ENCODE measurements at places on chromosomes 2 and 18. TPM values are rescaled to one million over a fixed set of nuclear protein-coding genes. Genes with fewer than 3 reads are reported as not detected.

LIPG gene
- total RNA-seq: 30.9 TPM

SRD5A2 gene
- total RNA-seq: not detected

SLC14A1 gene
- not detected for total RNA-seq

SCYGR7 gene
- total RNA-seq: not detected

INPP5D gene
- total RNA-seq: 0.74 TPM

IL1A gene
- 0.55 TPM for total RNA-seq

IL36RN gene
- 1.0 TPM for total RNA-seq

FBXO15 gene
- 2.2 TPM for total RNA-seq

- DNase-seq: no peak
These were observed 239.6 kb downstream of the PIEZO2 start for GRCh38 chr18:10909724-10910123.

- DNase-seq: no peak
These were observed 85.5 kb downstream of the TGFA start for GRCh38 chr2:70467831-70468779.

DNA sequence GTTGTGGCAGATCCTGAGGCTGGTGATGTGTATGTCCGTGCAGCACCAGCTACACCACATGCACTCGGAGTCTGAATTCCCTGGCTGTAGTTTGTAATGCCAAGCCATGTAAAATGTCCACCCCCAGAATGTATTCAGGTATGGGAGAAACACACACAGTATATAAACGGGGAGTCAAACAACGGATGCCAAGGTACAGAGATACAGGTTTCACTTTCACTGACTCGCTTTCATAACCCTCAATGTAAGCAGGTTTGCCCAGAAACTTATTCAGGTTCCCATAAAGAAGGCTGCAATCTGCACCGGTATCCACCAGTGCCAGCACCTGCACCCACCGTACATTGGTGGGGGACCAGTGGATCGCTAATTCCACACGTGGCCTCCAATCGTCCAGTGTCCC, 237.2 kb downstream of the MBD5 start:
- no peak for DNase-seq

DNA sequence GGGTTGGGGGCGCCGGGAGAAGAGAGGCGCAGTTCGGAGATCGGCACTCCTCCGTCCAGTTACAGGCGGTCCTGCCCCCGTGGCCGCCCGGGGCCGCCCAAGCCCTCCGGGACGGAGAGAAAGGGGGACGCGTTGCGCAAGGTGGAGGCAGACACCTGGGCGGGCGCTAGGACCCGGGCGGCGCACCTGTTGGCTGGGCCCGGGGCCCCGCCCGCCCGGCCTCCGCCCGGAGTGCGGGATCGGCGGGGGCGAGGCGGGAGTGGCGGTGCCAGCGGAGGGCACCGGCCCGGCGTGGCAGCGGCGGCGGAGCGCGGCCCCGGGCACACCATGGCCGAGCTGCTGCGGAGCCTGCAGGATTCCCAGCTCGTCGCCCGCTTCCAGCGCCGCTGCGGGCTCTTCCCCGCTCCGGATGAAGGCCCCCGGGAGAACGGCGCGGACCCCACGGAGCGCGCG, at the start of gene SGPP2:
Gene SGPP2, plus strand, starts transcription at position 268 of the 453 bp plus-strand sequence. Its CDS starts 60 bp downstream, at position 328.
- peak; percentile 64 for DNase-seq

GRCh38 chr2:63192169-63192888, 141.7 kb downstream of the OTX1 start:
- no peak for DNase-seq

GRCh38 chr2:220228310-220229006, 601.0 kb downstream of the SLC4A3 start:
- peak; percentile 80 for DNase-seq

DNA sequence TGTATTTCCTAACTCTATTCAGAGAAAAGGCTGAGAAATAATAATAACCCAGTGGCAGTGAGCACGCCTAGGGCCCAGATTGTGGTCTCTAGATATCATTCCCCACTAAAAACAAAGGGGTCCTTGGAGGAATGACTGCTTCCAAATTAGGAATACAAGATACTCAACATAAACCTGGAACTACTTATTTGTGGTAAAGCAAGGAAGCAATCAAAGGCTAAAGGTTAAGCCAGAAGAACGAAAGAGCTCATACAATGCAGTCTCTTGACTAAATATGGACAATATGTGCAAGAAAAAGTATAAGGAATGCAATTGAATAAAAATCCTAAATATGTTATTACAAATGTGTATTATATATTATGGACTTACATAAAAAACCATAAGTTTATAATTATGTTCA, 253.5 kb upstream of the NRP2 start:
- DNase-seq: no peak

DNA sequence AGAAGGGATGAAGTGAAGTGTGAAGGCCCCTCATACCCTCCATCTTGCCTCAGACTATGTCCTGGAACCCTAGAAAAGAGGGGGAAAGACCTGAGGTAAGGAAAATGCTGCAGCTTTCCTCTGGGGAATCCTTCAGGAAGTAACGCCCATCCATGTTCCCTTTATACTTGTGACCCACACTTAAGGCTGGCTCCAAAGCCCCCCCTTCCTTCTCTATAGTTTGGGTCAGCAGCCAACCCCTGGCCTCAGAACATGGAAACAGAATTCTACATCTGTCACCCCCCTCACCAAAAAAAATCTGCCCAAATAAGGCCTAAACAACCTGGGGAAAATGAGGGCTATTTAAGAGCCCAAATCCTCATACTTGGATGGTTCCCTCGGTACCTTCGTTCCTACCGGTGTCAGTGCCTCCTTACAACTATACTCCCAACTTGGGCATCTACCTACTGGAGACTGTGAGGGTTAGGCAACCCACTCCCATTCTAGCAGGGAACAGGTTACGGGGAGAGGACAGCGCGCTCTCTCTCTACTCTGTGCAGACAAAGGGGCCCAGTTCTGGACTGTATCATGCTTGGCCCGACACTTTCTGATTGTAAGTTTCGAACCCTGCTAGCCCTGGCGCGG, 689 bp downstream of the OST4 start:
- DNase-seq: no peak

DNA sequence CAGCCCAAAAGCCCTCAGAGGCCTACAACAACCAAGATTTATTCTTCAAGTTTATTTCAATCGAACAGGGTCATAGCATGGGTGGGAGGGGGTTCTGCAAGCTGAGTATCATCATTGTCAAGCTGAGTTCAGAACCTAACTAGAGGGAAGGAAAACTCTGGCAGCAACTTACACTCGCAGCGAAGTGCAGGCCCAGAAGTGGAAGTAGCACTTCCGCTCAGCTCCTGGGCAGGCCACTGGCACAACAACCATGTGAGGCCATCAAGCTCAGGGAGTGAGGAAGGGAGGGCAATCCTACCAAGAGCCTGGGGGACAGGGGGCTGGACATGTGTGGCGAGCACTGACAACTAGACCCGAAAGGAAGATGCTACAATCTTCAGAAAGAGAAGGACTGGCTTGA, 4.8 kb downstream of the UXS1 start:
- DNase-seq: no peak

DNA sequence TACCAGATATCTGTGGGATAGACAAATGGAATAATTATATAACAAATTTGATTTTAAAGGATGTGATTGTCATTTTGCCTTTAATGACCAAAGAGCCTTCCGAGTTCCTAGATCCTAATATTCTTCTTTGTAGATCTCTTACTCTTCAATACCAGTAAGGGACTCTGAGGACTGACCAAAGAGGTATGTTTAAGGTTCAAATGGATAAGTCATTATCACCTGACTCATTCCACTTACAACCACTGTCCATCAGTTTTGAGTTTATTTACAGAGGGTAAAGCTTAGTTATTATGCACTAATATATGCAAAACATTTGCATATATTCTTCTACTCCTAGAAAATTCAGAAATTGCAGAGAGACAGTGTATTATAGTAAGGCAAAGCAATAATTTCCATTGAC, 62.7 kb downstream of the CCDC148 start:
- DNase-seq: no peak

DNA sequence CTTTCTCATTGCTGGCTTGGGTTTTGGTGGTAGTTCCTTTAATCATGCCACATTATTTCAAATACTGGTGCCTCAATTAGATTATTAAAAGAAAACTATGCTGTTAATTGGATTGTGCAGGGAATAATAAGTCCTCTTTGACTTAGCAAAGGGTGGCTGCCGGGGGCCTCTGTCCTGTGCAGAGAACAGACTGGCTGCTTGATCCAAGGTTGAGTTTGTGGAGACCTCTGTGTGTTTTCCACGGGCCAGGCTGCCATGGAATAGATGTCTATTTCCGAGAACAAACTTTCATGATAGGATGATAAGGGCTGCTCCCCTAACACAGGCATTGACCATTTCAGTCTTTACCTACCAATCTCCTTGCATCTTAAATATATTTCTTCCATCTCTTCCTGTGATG, 30.4 kb upstream of the OTOS start:
- no peak for DNase-seq

GRCh38 chr2:37020887-37021796, 54.8 kb upstream of the STRN start:
- DNase-seq: no peak

DNA sequence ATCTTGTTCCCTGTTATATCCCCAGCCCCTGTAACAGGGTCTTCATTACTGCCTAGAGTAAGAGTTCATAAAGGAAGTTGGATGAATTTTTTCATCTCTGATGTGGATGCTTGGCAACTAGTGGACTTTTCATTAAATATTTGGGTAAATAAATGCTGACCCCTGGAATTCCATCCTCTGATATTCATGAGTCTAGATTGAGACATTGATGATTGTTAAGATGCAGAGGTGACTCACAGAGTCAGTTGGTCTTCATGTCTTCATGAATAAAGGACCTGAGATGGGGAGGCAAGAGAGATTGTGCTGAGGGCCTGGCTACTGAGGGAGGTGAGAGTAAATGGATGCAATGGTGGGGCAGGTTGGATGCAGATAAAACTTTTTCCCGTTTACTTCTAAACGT, 132.7 kb upstream of the NT5C1B start:
- no peak for DNase-seq

- DNase-seq: no peak
These were observed 219.3 kb downstream of the GLI2 start for GRCh38 chr2:120954939-120955338.

DNA sequence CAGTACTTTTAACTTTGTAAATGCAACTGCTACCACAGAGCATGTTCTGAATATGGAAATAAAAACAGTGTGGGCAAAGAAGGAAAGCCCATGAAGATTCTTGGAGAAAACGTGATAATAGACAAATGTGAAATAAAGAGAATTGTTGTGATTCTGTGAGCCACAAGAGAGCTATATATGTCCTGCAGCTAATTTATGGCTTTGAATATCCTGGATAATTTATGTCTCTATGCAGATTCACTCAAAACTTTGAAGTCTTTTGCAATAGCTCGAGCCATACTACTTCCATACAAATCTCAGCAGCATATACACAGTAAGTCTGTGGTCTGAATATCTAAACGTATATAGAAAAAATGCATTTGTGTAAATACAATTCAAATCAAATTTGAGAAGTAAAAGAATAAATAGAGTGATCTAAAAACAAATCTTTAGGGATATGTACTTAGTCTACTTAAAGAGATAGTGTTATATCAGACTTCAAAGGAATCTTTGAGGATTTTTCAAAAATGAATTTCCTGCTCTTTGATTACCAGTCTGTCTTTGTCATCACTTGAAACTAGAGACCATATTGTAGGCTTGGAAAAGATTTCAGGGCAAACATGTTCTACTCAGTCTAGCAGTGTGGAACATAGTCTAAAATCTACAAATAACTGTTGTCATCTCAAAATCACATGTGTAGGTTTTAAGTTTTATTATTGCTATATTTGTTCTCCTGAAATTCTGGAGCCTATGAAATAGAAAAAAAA, 107.1 kb downstream of the CSRNP3 start:
- DNase-seq: no peak

GRCh38 chr2:179860255-179861026, 971 bp downstream of the ZNF385B start:
- no peak for DNase-seq

DNA sequence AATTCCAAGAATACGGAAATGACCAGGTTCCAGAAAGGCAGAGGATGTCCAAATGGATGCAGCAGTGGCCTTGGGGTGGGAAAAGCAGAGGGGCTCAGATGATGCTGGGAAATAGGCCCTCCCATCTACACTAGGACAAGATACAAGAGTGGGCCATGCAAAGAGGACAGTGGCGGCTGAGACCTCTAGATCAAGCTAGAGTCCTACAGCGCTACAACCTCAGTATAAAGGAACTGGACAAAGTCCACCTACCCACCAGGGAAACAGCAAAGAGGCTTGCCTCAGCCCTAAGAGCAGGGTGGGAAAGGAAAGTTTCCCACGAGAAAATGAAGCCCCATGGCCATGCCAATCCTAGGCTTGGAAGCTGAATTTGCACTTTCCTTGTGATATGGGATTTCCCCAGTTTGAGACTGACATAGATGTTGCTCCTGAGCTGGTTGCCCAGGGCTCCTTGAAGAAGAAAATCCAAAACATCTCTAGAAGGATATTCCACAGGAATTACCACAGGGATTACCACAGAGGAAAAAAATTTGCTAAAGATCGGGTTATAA, 282.2 kb downstream of the MREG start:
- no peak for DNase-seq

DNA sequence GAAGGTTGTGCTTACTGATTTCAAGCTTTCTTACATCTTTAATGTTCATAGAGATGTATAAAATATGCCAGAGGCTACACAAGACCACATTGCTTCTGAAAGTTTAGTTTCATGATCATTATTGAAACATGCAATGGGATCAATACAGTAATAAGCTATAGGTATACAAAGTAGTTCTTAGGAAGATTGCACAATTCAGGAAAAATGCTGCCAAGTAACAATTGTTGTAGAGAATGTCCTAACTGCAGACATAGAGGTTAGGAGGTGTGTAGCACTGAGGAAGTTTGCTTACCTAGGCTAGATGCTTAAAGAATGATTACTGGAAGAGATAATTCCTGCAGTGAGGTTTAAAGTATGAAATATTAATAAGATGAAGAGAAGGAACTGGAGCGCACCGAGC, 259.5 kb upstream of the CYRIA start:
- no peak for DNase-seq

GRCh38 chr2:127053731-127054603, 53.0 kb downstream of the BIN1 start:
- DNase-seq: no peak

Data from PC-9 (cell line).